ENCODE measurements at places on chromosomes 16 and 17.
A peak's percentile ranks its signal among the peaks of the same experiment; 100 is the strongest.

- peaks cover 32% of the 10 kb centered on the region for H3K4me1 ChIP-seq
- H3K27me3 ChIP-seq, result no peaks in the 10 kb centered on the region
- H3K4me3 ChIP-seq, result no peak overlapping the region
These were observed 2.0 kb upstream of the NHLRC4 start for GRCh38 chr16:564690-565418.

GRCh38 chr17:56656701-56657327 is 63.3 kb downstream of the NOG start:
- DNase-seq, result no peak
- H3K36me3 ChIP-seq, result no peaks in the 10 kb centered on the region
- H3K27ac ChIP-seq, result no peak overlapping the region
- H3K4me3 ChIP-seq, result no peak overlapping the region
- H3K27me3 ChIP-seq, result no peaks in the 10 kb centered on the region

GRCh38 chr17:12522336-12522735 is 143.4 kb upstream of the MYOCD start:
- no peaks in the 10 kb centered on the region for H3K4me1 ChIP-seq
- no peak for DNase-seq

DNA sequence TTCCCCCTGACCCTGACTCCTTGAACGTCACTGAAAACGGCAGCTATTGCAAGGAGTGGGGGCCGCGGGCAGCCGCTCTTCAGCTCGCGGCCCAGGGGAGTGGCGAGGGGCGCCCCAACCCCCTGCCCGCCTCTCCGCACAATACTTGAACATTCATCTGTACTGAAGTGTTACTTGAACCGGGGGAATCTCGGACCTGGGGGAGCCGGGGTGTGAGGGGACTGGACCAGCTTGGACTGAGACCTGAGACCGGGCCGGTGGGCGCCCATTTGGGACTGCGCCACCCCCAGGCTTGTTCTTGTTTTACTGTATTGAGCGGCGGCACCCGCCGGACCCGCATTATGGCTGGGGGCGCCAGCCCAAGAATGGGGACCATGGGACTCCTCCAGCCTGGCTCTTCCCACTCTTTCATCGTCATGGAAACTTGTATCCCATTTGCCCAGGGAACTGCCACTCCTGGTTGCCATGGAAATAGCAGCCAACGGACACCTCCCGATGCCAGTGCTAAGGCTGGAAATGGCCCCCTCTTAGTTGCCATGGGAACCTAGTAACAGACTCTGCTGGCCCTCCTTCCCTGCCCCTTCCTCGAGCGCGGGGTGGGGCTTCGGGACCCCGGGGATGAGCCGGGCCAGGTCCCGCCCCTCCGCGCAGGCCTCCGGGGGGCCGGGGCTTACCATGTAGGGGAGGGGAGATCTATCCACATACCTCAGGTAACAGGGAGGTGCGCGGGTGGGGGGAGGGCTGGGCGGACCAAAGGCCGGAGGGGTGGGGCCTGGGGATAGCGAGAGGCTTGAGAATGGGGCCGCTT is 805 bp upstream of the ORAI3 start:
- H3K4me1 ChIP-seq, result peaks cover 11% of the 10 kb centered on the region
- H3K36me3 ChIP-seq, result no peaks in the 10 kb centered on the region
- peak overlapping the region; percentile 75 for H3K27ac ChIP-seq
- H3K27me3 ChIP-seq, result no peaks in the 10 kb centered on the region
- no peak overlapping the region for H3K4me3 ChIP-seq

DNA sequence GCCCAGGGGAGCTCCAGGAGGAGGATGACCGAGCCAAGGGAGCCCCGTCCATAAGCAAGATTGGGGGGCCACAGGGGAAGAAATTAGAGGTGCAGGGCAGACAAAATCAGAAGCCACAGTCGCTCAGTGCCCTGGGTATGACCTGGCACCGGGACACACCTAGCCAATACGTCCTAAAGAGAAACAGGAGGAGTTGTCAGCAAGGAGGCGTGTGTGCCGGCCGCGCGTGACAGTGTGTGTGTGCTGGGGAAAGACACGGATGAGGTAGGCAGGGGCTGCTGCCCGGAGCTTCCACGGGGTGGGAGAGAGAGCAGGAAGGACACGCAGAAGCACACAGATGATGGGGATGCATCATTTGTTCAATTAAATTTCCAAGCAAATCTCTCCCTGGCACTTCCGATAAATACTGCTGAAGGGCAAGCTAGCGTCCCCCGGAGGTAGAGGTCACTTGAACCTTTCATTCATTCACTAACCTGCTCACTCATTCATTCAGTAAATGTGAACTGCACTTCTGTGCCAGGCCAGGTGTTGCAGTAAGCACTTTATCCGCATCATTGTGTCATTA is 38.0 kb downstream of the C16orf95 start:
- no peaks in the 10 kb centered on the region for H3K36me3 ChIP-seq
- DNase-seq, result no peak
- no peaks in the 10 kb centered on the region for H3K4me1 ChIP-seq
- H3K27me3 ChIP-seq, result no peaks in the 10 kb centered on the region
- H3K27ac ChIP-seq, result no peak overlapping the region
- no peak overlapping the region for H3K4me3 ChIP-seq

DNA sequence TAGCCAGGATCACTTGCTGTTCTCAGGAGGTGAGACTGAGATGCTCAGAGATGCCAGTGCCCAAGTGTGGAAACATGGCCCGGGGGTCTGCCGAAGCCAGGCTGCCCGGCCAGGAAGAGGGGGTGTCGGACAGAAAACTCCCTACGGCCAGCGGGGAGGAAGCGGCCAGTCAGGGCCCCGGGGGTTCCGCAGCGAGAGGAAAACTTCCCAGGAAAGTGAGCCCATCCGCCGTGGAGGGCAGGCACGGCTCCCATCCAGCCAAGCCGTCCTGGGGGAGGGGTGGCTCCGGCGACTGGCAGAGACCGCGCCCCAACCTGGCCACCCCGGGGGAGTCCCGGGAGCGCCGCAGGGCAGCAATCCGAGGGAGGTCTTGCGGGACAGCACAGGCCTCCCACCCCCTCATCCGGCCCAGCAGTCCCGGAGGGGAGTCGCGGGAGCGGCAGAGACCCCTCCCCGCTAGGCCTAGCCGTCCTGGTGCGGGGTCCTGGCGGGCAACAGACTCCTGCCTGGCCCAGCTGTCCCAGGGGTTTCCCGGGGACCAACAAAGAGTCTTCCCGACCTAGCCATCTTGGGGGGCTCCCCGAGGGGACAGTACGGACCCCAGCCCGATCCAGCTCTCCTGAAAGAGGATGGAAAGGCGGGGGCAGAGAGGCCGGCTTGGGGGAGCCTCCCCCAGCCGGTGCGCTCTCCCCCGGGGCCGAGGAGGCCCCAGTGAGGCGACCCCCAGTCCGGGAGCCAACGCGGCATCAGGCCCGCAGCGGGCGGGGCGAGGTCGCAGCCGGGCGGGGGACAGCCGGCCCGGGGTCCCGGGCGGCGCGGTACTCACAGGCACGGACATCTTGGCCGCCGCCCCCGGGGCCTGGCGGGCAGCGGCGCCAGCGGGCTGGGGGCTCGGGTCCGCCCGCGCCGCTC is 13.8 kb upstream of the BCAR1 start:
- H3K4me1 ChIP-seq, result no peaks in the 10 kb centered on the region
- DNase-seq, result no peak
- no peak overlapping the region for H3K4me3 ChIP-seq
- no peaks in the 10 kb centered on the region for H3K36me3 ChIP-seq
- H3K27ac ChIP-seq, result no peak overlapping the region

DNA sequence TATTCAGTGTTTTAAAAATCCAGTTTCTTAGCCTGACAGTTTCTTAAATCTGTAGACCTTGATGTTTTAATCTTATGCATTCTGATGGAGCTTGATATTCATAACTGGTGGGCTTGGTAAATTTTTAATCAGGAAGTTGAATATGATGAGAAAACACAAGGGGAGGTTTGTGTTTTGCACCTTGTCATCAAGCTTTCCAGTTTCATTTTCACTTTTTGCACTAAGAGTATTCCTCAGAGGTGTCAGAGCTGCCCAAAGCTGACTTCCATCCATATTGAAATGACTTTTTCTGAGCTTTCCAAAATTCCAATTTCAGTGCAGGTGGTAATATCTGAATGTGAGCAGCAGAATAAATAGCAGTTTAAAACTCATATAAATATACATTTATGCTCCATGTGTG is 555.0 kb upstream of the RBFOX1 start:
- H3K36me3 ChIP-seq, result no peaks in the 10 kb centered on the region
- no peak overlapping the region for H3K4me3 ChIP-seq
- no peaks in the 10 kb centered on the region for H3K27me3 ChIP-seq
- H3K27ac ChIP-seq, result no peak overlapping the region
- DNase-seq, result no peak

DNA sequence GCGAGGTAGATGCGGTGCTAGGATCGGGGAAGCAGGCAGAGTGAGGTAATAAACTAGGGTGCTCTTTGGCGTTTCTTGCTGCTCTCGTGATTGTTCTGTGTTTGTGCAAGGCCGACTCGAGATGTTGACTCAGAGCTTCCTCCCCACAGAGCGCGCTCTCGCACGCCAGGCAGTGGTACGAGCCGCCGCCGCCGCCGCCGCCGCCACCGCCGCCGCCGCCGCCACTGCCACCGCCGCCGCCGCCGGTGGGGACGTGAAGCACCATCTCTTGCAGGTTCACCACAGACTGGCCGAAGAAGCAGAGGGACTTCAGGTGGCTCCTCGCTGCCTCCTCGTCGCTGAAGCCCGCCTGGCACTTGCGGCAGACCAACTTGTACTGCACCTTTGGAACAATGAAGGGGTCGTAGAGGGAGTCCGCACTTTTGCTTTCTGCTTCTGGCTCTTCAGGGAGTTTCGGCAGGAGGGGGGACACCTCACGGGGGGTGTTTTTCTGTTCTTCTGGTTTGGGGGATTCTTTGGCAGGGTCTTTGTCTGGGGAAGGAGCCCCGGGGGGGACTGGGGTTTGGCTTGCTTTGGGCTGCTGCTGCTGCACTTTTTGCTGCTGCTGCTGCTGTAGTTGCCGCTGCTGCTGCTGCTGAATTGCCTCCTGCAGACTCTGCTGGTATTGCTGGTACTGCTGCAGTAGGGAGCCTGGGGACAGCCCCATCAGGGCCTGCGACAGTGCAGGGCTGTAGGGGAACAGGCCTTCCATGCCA is 260.2 kb downstream of the ZFHX3 start:
- no peaks in the 10 kb centered on the region for H3K27me3 ChIP-seq
- H3K27ac ChIP-seq, result no peak overlapping the region
- H3K36me3 ChIP-seq, result no peaks in the 10 kb centered on the region

DNA sequence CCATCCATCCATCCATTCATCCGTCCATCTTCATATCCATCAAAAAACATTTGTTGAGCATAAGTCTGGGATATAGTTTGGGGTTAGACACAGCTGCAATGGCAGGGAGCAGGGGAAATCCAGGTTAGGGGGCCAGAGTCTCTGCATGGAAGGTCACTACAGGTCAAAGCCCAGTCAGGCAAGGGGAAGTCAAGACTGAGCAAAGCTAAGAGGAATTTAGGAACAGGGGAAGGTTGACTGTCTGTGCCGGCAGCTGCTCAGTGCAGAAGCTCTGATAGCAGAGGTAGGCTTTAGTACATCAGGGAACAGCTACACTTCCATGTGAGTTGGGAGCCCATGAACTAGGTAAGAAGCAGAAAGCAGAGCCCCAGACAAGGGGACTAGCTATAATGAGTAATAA is 68.1 kb downstream of the IRF8 start:
- H3K27me3 ChIP-seq, result no peaks in the 10 kb centered on the region
- no peaks in the 10 kb centered on the region for H3K36me3 ChIP-seq
- no peak overlapping the region for H3K4me3 ChIP-seq
- no peak for DNase-seq
- no peak overlapping the region for H3K27ac ChIP-seq

GRCh38 chr17:83053021-83053681 is 26.3 kb upstream of the METRNL start:
- no peak overlapping the region for H3K4me3 ChIP-seq
- DNase-seq, result no peak
- no peak overlapping the region for H3K27ac ChIP-seq
- H3K36me3 ChIP-seq, result no peaks in the 10 kb centered on the region

GRCh38 chr16:53580038-53580802 is 77.2 kb upstream of the AKTIP start:
- DNase-seq, result no peak
- H3K27me3 ChIP-seq, result no peaks in the 10 kb centered on the region
- no peak overlapping the region for H3K4me3 ChIP-seq
- H3K27ac ChIP-seq, result no peak overlapping the region

DNA sequence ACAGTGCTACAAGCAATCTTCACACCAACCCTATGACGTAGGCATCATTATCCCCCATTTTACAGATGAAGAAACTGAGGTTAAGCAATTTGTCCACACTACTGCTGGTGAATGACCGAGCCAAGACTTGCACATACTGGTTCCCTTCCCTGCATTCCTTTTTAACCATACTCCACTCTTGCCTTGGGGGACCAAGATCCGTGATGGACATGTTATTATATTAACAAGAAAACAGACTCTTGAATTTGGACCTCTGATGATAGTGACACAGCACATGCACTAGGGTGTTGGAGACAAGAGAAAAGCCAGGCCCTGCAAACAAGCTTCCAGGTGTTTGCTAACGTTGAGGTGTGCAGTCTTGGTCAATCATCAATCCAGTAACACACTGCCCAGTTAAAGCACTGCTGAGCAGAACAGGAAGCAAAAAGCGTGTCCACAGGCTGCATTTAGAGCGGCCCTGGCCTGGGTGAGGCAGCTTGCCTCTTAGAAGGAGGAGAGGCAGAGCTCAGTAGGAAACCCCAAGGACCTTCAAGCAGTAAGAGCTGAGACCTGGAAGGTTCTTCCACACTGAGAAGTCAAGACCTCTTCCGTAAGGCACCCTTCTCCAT is 36.7 kb downstream of the HNF1B start:
- H3K4me1 ChIP-seq, result no peaks in the 10 kb centered on the region
- no peak overlapping the region for H3K4me3 ChIP-seq
- H3K27ac ChIP-seq, result no peak overlapping the region
- no peaks in the 10 kb centered on the region for H3K27me3 ChIP-seq
- H3K36me3 ChIP-seq, result no peaks in the 10 kb centered on the region

DNA sequence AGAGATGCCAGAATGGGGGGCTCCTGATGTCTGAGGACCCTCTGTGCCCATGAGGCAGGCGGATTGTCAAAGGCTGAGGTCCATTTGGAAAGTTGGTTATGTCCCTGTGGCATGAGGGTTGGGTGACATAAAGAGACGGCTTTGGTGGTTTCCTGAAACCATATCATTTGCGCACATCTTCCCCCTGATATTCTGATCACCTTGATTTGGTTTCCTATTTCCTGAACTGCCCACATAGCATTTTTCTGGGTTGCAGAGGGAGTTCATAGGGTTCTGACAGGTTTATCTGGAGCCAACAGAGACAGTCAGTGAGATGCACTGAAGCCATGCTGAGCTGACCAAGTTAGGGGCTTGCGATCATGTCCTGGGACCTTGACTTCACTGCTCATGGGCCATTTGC is 15.7 kb upstream of the RNF222 start:
- no peaks in the 10 kb centered on the region for H3K36me3 ChIP-seq
- no peak overlapping the region for H3K27ac ChIP-seq
- H3K4me1 ChIP-seq, result peaks cover 3% of the 10 kb centered on the region
- no peaks in the 10 kb centered on the region for H3K27me3 ChIP-seq
- no peak for DNase-seq
- H3K4me3 ChIP-seq, result no peak overlapping the region
